Cortex of kidney (tissue), 1 donor: ENCODE measurements at places on chromosomes 2 and 18.

- DNase-seq: no peak
Observed at GRCh38 chr2:99899882-99900281, 242.5 kb downstream of the AFF3 start.

DNA sequence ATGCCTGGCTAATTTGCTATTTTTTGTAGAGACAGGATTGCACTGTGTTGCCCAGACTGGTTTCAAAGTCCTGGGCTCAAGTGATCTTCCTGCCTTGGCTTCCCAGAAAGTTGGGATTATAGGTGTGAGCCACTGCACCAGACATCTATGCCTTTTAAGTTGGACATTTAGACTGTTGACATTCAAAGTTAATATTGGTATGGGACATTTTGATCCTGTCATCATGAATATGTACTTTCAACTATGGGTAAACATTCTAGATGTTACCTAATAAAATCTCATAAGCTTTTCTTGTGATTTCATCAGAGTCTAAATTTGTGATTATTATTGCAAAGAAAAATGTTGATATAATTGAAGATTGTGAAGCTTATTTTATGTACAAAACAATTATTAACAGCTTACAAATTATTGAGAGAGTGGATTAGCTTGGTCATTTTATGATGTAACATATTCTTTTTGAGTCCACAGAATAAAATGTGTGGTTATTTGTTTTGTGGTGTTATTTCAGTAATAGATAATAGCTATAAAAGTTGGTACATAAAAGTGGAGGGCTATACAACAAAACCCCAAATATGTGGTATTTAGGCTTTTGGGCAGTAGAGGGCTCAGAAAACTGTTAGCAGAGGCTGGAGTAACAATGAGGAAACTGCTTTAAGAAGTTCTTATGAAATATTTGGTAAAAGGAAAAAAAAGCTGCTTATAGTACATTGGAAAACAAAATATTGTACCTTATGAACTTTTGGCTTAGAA lies 41.4 kb downstream of the STARD6 start:
- no peak for DNase-seq

- no peak for DNase-seq
Observed at GRCh38 chr2:40123746-40124145, 328.1 kb downstream of the SLC8A1 start.

GRCh38 chr2:42009657-42010580 lies 37.9 kb upstream of the PKDCC start:
- no peak for DNase-seq

DNA sequence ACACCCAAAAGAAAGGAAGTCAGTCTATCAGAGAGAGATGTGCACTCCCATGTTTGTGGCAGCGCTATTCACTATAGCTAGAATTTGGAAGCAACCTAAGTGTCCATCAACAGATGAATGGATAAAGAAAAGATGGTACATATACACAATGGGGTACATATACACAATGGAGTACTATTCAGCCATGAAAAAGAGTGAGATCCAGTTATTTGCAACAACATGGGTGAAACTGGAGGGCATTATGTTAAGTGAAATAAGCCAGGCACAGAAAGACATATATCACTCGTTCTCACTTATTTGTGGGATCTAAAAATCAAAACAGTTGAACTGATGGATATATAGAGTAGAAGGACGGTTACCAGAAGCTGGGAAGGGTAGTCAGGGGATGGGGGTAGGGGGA lies 99.9 kb upstream of the ZNF516 start:
- DNase-seq: no peak

- DNase-seq: no peak
Observed at GRCh38 chr2:42788478-42788793, 3.9 kb downstream of the HAAO start.

DNA sequence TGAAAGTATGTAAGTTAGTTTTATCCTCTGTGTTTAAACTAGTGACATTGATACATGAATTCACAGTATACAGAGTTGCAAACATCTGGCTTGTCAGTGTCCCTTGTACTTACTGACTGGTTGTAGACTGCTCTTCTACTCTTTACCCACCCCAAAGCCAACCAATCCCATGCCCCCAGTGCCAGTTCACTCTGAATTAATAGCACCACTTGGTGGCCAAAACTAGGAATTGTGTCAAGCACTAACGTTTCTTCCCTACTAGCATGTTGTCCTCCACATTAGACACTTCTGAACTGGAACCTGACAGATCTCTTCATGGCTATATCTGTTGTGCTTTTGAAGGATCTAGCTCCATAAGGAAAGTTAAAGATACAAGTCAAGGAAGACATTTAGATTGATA lies 27.2 kb upstream of the OTX1 start:
- no peak for DNase-seq

- DNase-seq: no peak
Observed at GRCh38 chr18:47754311-47755101, 176.0 kb downstream of the SMAD2 start.

DNA sequence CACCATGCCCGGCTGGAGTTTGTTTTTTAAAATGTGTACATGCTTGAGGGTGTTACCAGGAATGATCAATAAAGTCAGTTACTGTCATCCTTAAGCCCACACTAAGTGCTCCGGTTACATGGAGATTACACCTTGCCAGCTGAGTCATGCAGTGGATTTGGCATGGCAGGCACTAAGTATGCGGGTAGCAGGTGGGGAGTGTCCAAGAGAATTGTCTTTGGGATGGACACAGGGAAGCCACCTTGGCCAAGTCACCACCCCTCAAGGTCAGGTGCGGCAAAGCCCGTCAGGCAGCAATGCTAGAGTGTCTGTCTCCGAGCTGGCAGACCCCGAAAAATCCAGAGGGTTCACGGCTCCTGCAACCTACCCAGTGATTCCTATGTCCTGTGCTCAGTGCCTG lies 54.8 kb downstream of the GBX2 start:
- DNase-seq: no peak

GRCh38 chr18:13463526-13464210 lies 245.1 kb downstream of the LDLRAD4 start:
- DNase-seq: no peak
